NCI-H774 (cell line): ENCODE measurements at places on chromosomes 4 and X.

GRCh38 chr4:73883306-73883705 lies 14.1 kb downstream of the CXCL1 start:
- no peak for DNase-seq

DNA sequence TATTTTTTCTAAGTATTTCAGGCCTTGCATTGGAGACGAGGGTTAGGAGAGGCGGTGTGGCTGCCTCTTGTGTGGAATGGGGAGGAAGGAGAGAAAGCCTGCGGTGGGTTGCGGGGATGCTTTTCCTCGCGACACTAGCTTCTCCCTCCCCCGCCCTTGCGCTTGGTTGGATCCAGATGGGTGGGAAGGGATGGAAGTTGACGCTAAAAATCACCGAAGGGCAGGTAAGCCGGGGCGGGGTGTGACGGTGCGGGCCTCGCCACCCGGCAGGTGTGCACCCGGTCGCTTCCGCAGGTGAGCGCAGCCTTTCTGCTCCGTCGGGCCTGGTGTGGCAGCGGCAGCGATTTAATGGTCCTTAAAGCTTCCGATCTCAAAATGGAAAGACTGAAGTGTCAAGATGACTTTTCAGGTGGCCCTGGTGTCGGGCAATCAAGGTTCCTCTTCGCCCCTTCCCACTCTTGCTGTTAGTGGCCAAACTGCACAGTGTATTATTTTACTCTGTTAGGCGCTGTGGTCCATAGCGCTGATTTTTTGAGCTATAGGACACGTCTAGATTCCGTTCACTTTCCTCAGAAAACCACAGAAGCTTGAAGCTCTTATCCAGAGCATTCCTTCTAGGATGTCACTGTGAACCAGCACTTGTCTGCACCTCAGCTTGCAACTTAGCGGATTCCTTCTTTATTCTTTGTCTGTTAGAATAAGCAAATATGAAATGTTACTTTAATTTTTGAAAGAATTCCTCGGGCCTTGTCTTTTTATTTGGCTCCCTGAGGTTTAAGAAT lies 765 bp downstream of the ENOPH1 start:
- DNase-seq = no peak

- DNase-seq = no peak
Observed at GRCh38 chr4:75069493-75070074, 136.7 kb downstream of the PARM1 start.

DNA sequence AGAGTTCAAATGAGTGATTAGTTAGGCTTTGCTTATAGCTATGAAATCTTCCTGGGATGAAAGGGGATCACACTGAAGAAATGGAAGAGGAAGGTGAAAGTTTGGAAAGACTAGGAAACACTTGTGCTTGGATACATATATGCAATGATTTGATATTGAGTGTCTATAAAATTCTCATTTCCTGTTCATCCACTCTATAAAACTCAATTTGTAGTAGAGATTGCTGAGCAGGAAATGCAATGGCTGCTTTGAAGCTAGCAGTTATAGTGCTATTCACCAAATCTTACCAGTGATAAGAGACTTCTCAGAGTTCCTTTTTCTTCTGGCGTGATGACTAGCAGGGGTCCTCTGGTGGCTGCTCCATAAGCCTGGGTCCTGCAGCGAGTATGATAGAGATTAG lies 128.1 kb upstream of the HPF1 start:
- no peak for DNase-seq

DNA sequence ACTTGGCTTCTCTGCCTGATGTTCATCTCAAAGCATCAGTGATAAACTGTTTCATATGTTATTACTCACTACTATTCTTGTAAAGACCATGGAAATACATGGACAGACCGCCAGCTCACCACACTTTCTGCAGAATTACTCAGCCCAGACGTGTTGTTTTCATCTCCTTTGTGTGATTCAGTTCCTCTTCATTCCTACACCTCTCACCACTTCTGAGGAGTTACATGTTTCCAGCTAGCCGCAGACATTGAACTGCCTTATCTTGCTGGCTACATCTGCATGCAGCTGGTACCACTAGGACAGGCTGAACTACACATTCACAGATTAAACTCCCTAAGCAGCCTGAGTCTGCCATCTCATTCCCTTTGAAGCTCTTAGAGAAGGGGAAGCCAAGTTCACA lies 443.2 kb upstream of the FGF16 start:
- no peak for DNase-seq

- DNase-seq = no peak
Observed at GRCh38 chr4:14667624-14668151, 334.6 kb upstream of the CPEB2 start.

DNA sequence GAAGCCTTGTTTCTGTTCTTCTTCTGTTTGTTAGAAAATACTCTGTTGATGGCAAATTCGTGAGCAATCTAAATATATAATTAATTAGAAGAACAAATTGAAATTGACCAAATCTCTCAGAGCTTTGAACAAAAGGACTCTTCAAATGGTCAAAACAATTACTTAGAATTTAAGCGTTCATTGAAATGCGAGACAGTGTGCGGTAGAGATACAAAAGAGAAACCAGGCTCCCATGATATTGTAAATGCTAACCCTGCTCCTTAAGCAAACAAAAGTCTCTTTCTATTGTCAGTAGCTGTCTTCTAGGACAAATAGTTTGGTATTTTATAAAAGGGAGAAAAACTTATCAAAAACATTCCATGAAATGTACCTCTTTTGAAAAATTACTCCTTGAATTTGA lies 453.4 kb upstream of the MAGEB2 start:
- DNase-seq = no peak

DNA sequence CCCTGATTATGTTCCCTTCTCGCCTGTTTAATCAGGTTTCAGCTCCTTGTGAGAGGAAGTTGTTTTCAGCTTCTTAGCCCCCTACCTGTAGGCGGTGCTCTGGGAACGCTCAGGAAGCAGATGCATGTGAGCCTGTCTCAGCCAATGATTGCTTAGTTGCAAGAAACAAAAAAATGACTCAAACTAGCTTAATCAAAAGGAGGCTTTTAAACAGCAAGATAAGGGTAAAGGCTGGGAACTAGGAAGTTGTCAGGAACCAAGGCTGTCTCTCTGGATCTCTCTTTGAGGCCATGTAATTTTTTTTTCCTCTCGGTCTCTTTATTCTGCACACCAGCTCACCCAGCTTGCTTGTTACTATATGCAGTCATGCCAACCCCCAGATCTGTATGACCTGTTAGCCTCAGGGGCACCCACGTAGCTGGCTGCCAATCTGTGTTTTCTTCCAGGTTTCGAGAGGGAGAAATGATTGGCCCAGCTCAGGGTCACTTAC lies 109.1 kb downstream of the PTTG2 start:
- DNase-seq = no peak

GRCh38 chr4:156420623-156421022 lies 467.0 kb upstream of the CTSO start:
- DNase-seq = no peak

GRCh38 chr4:72378901-72379300 lies 190.1 kb downstream of the ADAMTS3 start:
- no peak for DNase-seq

GRCh38 chrX:13658602-13659001 lies 5.7 kb downstream of the TCEANC start:
- DNase-seq = peak; percentile 5

GRCh38 chr4:137946453-137947174 lies 295.5 kb downstream of the SLC7A11 start:
- no peak for DNase-seq

DNA sequence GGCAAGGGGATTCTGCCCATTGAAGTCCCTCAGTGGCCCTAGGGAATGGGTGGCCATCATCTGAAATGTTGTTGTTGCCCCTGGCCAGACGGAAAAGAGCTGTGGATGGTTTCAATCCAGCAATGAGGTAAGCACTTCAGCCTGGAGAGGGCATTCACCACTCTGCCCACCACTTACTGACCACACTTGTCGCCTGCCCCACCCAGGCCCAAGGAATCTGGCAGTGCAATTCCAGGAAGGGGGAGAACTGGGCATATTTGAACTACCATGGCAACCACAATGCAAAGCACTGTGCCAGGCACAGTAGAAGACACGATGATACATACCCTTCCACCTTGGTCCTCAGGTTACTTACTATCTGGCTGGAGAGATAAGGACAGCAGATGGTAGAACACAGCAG lies 161.6 kb downstream of the PDGFRA start:
- DNase-seq = no peak

DNA sequence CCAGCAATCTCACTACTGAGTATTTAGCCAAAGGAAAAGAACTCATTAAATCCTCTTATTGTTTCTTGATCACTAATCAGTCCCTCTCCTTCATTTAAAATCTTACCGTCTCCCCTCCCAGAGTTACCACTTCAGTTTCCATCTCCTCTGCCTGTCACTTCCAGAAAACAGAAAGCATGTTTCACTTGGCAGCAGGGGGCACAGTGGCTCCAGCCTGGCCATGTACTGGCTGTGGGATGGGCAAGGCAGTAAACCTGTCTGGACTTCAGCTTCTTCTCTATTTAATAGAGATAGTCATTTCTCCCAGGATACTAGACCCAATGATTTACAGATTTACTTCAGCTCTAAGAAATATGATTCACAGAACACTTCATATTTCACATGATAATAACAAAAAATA lies 63.2 kb downstream of the CD40LG start:
- no peak for DNase-seq

DNA sequence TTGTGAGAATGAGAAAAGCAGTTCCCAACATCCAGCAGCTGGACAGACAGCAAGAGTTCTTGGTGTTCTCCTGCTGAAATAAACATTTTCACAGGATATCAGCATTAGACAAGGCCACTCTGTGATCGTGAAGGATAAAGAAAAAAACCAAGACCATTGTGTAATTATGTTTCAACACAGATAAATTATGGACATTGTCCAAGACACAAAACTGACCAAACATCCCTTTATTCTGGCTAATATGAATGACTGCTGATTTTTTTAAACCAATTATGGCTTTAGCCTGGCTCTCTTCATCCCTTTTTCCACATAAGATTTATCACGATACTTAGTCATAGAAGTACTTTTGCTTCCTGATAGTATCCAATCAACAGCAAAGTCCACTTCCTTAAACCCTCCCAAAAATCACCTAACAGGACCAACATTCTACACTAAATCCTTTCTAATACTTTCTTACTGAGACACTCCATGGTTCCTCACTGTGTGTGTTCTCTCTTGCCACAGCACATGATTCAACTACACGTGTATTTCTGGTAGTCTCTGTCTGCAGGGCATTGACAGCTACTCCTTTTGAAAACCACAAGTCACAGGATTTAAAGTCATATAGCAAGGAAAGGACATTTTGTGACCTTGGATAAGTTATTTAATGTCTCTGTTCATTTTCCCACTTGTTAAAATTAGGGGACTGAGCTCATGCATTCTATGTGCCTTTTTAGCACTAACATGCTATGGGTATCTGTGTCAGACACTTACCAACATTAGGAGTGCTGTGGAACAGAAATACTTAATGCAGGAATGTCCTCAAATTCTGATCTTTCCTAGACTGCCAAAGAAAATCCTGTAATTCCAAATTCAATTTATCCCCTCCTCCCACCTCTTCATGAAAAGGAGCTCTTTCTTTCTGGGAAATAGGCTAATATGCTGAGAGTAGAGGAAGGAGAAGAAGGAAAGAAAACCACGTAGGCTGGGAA lies 137.2 kb upstream of the PGRMC2 start:
- DNase-seq = no peak

GRCh38 chr4:152590179-152591031 lies 54.5 kb upstream of the FBXW7 start:
- no peak for DNase-seq

DNA sequence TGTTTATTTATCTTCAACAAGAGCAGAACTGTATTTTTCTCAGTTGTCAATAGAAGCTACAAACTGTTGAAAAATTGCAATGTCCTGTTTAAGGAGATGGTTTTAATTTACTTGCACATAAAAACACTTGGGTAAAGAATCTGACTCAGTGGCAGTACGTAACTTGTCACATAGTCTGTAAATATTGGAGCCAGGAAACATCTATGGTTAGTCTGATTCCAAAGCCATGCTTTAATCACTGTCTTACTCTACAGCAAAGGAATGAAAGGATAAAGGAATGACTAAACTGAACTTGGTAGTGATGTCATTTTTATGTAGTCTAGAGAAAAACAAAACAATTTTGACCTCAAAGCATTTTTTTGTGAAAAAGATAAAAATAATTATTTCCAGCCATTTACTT lies 537.2 kb downstream of the STIM2 start:
- no peak for DNase-seq
